T-cell (primary cell): ENCODE measurements at places on chromosomes 16 and 17.

DNA sequence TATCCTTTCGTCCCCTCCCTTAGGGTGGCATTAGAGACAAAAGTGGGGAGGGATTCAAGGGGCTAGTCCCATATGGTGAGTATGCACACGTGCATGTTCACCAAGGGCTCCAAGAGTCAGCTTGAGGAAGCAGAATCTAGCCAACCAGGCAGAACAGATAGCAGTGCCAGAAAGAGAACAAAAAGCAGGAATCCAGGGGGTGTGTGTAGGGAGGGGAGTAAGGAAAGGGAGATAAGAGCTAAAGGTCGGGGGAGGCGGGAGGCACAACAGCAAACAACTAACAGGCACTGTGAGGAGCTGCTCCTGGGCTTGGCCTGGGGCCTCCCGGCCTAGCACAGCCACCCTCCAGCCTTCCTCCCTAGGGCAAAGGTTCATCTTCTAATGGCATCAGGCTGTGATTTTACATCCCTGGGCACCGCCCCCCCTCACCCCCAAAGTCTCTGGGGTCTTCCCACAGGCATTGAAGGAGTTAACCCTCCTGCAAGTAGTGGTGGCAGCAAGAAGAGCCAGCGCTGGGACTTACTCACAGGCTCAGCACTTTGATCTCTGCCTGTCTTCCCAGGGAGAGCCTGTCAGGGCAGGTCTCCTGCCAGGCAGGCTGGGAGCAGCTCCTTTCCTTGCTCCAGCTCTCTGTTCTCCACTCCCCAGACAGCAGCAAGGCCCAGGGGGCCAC, 12.4 kb upstream of the SUPT4H1 start:
- DNase-seq, result no peak

- no peak for DNase-seq
Observed at GRCh38 chr16:14494396-14494966, 135.6 kb downstream of the PARN start.

DNA sequence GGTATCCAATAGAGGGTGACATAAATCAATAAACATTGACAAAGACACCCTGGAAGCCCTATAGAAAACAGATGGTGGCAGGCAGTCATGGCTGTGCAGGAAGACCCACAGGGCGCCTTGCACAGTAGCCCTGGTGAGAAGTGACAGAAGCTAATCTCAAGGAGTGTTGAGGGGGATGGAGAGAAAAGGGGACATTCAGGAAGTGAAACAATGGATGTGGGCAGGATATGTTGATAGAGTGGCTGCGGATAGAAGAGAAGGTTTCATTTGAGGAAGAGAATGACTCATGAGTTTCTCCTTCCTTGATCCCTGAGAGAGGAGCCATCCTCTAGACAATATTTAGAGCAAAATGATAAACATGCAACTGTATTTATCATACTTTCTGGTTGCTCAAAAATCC, 468.8 kb upstream of the HSBP1 start:
- DNase-seq, result no peak

DNA sequence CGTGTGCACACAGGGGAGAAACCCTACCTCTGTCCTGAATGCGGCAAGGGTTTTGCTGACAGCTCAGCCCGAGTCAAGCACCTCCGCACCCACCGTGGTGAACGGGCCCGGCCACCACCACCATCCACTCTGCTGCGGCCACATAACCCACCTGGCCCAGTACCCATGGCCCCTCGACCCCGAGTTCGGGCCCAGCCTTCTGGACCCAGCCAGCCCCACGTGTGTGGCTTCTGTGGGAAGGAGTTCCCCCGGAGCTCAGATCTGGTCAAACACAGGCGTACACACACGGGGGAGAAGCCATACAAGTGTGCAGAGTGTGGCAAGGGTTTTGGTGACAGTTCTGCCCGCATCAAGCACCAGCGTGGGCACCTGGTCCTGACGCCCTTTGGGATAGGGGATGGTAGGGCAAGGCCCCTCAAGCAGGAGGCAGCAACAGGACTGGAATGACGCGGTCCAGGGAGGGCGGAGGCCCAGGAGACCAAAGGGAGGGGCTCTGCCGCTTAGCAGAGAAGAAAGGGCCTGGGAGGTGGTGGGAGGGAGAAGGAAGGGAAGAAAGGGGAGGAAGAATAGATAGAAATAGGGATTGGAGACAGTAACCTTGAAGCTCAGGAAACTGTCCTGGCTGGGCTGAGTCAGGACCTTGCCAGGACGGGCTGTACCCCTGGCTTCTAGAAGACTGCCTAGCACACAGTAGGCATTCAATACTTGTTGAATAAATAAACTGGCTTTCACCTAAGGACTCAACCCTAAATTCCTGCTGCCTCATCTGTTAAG, 3.6 kb downstream of the ZNF48 start:
- no peak for DNase-seq

GRCh38 chr16:87141402-87141801, 175.8 kb downstream of the C16orf95 start:
- DNase-seq, result no peak

GRCh38 chr17:46124695-46125592, 68.3 kb downstream of the KANSL1 start:
- no peak for DNase-seq

DNA sequence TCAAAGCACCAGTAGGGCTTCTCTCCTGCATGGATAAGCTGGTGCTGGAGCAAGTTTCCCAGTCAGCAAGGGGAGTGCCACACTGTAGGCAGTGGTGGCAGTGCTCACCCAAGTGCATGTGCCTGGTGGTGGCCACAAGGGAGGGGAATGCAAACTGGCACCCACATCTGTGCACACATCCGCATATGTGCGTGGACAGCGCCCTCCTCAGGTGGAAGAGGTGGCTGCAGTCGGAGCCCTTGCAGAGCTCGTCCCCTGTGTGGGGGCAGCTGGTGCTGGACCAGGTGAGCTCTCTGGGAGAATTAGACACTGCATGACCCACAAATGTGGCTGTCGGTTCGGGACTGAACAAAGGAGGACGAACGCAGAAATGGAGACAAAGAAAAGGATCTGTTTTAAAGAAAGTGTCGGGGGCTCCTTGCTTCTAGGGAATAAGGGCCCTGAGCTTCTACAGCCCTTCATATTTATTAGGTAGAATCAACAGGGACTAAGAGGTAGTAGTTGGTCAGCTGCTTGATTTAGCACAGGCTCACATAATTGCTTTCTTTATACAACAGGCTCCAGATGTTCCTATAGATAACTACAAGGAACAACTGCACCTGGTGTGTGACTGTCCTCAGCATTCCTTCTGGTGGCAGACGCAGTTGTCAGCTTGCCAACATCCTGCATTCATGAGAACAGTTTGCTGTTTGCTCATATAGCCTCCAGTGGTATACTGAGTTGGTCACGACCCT, 5.3 kb upstream of the ZNF689 start:
- DNase-seq, result peak; percentile 65

DNA sequence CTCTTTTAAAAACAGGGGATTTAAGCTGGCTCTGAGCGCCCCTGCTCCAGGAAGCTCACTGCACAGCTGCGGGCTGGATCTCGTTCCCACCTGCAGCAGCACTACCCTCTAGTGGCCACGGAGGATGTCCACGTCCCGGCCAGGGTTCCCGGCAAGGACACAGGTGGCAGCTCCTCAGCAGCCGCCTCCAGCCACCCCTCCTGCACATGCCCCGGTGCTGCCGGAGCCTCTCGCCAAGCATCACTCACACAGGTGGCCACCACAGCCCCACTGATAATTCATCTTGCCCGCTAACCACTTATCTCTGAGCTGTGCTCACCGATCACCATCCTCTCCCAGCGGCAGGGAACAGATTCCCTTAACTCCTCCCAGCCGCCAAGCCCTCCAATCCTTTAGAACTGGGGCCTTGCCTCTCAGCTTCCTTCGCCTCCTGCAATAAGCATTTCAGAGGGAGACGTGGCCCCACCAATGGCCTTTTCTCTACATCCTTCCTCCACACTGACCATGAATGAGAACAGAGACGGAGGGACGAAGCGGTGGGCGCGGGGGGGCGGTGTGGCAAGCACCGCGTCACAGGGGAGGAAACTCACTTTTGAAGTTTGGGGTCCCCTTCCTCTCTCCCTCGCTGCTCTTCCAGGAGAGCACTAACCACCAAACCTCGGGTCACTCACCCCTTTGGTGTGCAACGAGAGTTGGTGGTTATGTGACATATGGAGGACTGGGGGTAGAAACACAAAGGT, 222.1 kb downstream of the RBFOX3 start:
- no peak for DNase-seq

DNA sequence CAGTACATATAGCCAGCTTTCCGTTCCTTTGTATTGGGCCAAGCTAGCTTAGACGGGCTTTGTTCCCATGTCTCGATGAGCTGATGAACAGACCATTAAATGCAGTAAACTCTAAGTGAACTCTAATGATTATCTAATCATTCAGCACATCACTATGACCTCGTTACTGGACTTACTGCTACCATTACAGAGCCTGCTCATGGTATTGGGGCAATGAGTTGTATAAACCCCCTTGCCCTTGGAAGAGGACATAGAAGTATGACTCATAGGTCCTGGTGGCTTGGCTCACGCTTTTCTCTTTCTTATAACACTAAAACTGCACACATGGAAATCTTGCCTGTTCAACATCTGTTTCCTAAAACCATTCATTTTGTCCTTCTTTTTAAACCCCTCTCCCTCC, 93.6 kb upstream of the DYNLRB2 start:
- DNase-seq, result no peak

GRCh38 chr17:2218426-2218825, 85.2 kb downstream of the SMG6 start:
- no peak for DNase-seq

DNA sequence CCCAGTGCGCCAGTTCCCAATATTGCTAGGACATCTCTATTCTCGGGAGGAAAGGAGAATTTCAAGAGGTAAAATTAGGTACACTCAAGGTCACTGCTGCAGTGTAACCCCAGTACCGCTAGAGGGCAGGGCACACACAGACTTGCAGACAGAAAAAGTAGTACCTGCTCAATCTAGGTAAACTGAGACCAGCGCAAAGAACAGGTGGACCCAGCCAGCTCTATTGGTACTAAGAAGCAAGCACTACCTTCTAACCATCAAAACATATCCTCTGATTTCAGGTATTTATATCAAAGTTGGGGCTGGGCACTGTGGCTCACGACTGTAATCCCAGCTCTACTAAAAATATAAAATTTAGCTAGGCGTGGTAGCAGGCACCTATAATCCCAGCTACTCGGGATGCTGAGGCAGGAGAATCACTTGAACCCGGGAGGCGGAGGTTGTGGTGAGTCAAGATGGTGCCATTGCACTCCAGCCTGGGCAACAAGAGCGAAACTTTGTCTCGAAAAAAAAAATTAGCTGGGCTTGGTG, 3.6 kb upstream of the WDR81 start:
- peak; percentile 47 for DNase-seq

DNA sequence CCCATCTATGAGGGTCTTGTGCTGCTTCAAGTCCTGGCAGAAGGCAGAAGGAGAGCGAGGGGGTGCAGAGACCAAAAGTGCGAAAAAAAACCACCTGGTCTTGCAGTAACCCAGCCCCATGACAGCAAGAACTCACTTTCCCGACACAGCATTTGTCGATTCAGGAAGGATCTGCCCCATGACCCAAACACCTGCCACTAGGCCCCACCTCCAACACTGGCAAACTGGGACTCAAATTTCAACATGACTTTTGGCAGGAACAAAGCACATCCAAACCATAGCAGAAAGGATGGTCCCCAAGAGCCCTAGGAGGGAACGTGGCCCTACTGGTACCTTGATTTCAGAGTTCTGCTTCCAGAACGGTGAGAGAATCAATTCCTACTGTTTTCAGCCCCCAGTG, 34.7 kb upstream of the KLHDC4 start:
- no peak for DNase-seq

DNA sequence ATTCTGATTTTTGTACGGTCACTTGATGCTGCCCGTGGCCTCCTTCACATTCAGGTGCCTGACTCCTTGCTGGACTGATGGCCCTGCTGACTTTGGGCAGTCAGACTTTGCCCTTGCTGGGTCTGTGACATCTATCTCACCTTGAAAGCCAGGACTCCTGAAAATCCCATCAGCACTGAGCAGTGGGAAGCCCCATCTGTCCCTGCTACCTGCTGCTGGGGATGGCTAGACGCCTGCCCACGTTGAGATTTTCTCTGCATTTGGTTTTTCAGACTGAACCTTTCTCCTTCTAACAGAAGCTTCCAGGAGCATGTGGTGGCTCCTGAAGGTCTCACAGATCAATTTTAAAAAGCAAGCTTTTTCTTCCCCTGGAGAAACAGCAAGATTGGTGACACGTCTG, 10.2 kb upstream of the ZNF18 start:
- no peak for DNase-seq

- no peak for DNase-seq
Observed at GRCh38 chr17:59439262-59439661, 107.8 kb downstream of the YPEL2 start.

GRCh38 chr16:56710181-56710737, 19.7 kb upstream of the NUP93 start:
- DNase-seq, result no peak

DNA sequence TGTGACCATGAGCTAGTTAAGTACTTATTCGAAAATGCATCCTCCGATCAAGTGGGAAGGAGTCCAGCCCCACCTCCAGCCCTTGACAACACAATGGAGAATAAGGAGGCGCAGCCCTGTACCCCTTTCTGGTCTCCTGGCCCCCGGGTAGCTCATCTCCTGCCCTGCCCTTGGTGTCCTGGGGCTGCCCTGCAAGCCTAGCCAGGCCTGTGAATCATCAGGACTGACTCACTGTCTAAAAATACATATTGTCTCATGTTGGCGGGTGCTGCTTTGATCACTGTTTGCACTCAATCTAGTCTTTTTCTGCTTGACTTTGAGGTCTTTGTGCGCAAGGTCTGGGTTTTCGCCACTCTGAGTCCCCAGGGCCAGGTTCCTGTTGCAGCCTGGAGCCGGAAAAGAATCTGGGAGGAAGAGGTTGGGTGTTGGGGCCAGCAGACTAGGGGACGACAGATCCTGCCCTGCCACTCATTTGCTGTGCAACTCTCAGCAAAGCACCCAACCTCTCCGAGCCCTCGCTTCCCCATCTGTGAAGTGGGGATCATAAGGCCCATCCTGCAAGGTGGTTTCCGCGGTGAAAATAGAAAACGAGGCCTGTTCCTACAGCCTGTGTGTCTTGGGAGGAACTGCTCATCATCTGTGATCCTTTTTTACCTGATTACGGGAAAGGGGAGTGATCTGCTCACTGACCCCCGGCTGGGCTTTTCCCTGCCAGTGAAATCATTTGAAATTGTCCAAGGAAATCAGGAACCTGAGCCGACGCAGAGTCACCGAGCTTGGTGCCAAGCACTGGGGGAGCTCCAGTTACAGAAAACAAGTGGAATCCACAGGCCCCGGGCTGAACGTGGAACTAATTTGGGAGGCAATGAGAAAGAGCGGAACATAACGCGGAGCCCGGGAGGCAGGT, 230.4 kb downstream of the PARN start:
- no peak for DNase-seq

GRCh38 chr17:76051561-76051960, 20.8 kb downstream of the SRP68 start:
- DNase-seq, result no peak

- no peak for DNase-seq
Observed at GRCh38 chr16:63188086-63188771, 1152.0 kb upstream of the CDH8 start.
